ENCODE measurements at places on chromosomes 12 and 14.

DNA sequence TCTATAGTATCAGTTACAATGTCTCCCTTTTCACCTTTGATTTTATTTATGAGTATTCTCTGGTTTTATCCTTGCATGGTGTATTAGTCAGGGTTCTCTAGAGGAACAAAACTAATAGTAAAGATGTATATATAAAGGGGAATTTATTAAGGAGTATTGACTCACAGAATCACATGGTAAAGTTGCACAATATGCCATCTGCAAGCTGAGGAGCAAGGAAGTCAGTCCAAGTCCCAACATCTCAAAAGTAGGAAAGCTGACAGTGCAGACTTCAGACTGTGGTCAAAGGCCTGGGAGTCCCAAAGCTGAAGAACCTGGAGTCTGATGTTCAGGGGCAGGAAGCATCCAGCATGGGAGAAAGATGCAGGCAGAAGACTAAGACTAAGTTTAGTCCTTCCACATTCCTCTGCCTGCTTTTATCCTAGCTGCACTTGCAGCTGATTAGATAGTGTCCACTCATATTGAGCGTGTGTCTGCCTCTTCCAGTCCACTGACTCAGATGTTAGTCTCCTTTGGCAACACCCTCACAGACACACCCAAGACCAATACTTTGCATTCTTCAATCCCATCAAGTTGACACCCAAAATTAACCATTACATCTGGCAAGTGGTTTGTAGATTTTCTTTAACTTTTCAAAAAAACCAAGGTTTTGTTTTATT is 308.0 kb upstream of the LMO3 start:
- DNase-seq: no peak

- no peak for DNase-seq
Observed at GRCh38 chr12:10701131-10701681, 21.9 kb downstream of the YBX3 start.

GRCh38 chr14:104888489-104889374 is 23.7 kb downstream of the CEP170B start:
- DNase-seq: no peak

DNA sequence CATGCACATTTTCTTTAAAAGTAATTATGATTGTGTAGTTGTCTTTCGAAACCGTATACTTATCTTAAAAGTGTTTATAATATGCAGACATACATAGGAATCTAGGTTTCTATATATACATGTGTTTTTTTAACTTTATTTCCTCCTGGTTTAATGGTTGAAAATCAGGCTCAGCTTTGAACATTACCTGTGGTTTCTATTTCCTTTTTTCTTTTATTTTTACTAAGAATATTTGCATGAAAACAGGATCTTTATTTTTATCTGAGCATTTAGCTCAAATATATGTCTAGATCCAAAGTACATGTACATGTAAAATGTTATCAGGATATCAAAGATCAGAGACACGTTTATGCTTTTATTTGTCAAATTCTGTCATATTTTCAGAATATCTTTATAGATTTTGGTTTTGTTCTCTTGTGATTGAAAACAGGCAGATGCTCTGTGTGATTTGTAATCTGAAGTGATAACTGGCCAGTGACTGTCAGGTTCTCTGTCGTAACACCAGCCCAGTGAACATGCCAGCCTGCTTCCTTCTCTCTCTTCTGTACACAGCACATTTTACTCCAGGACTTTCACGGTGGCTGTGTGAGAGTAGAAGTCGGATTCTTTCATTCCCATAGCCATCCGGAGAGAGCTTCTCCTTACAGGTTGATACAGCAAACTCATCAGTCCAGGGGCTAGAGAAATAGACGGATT is 13.7 kb downstream of the TCTN1 start:
- no peak for DNase-seq

- DNase-seq: no peak
Observed at GRCh38 chr14:50594577-50595316, 34.8 kb downstream of the ATL1 start.

- no peak for DNase-seq
Observed at GRCh38 chr14:95327558-95328374, 8.1 kb upstream of the CLMN start.

DNA sequence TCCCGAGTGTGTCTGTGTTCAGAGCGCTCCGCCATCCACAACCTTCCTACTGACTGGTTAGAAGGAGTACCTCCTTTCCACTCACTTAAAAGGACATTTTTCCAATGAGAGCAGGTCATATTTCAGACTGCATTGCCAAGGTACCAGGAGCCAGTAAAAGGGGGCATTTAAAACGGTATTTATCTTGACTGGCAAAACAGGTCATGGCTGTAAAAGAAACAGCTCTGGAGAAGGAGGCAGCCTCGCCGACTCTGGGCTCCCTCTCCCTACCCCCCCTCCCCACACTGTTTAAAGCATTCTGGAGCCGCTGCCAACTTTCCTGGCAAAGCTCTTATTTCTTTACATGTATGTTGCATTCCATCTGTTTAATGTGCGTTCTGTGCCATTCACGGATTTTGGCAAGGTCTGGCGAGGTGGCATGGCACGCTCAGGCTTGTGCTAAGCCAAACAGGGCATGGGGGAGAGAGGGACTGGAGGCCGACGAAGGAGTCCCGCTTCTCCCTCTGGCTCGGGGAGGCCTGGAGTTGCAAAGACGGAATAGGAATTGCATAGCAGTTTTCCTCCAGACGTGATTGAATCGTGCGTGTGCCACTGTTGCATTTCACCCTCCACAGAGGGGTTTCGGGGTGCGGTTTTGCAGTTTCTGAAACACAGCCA is 41.2 kb upstream of the MED13L start:
- DNase-seq: peak; percentile 18

DNA sequence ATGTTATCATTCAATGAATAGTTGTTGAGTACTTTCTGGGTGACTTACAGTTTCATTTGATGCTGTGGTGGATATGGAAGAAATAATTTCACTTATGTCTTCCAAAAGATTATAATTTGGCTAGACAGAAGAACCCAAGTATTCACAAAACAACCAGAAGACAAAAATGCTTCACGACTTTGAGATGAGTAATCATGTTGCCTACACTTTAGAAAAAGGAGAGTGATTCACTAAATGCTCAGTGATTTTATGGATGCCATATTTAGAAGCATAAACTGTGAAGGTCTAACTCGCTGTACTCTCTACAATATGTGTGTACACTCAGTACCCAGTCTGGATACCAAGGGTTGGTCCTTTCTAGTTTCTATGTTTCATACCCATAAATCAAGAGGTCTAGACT is 101.3 kb upstream of the E2F7 start:
- no peak for DNase-seq

DNA sequence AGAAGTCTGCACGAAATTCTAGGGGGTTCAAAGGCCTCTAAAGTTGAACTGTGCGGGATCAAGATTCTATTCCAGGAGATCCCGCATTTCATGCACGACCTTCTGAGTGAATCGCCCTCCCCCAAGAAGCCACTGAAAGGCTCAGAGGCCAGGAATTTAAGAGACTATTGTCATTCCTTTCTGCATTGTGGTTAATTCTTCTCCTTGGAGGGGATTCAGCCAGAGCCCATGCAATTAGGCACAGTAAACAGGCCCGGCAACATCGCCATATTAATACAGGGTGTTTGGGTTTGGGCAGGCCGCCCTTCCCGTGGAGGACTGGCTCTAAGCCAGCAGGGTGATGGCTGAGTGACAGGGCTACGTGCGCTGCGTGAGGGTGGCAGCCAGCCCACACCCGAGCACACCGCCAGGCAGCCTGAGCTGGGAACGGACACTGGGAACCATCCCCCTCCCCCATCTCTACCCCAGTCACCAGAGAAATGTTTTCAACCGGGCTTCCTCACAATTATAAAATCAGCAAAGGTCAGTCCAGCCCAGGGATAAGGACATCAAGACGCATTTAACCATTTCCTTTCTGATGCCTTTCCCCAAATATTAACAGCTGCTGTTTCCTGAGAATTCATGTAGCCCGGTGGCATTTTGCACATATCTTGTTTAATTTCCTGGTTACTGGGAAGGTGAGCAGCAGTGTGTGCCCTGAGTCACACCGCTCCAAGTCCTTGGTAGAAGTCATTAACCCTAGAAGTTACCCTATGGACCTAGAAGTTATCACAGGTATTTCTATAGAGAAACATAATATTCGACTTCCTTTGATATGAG is 12.5 kb downstream of the EGLN3 start:
- DNase-seq: peak; percentile 12

DNA sequence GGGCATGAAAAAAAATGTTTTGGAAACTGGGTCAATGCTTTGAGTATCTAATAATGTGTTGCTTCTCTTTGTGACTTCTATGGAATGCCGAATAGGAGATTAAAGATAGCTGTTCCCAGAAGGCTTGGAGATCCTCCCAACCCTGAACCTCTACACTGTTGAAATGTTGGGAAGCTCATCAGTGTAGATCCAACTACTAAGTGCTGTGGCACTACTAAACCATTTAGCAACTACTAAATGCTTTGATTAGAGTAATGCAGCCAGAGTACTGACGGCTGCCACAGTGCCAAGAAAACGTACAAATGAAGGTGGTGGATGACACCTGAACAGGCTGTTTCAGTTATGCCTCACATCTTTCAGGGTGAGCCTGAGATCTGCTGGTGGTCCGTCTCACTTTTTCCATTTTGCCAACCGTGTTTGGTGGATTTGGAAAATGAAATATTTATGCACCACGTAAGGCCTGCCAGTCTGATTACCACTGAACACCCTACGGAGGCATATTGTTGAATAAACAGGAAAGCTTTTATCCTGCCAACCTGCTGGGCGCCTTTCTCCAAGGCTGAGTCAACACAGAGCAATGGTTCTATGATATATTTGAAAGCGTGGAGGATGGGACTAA is 938.0 kb upstream of the FLRT2 start:
- DNase-seq: no peak

- peak; percentile 82 for DNase-seq
Observed at GRCh38 chr14:80930836-80931389, 10.6 kb downstream of the CEP128 start.

DNA sequence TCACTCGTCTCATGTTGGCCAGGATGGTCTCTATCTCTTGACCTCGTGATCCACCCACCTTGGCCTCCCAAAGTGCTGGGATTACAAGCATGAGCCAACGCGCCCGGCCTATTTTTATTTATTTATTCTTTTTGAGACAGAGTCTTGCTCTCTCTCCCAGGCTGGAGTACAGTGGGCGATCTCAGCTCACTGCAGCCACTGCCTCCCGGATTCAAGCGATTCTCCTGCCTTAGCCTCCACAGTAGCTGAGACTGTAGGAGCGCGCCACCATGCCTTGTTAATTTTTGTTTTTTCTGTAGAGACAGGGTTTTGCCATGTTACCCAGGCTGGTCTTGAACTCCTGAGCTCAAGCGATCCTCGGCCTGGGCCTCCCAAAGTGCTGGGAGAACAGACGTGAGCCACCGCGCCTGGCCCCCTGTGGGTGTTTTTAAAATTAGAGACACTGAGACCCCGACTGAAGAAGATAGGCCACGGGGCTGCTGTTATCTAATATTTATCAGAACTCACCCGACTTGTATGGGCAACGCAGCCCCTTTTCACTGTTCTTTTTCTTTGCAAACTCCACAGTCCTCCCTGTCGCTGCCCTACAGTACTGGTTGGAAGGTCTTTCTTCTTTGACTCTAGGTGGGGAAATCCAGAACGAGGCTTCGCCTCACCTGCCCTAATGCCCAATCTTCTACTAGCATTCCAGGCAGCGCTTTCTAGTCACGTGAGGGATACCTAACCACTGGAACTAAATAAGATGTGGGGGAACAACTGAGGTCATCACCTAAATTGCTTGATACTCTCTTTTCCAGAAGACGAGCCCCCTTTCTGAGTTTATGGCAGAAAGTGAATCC is 1.4 kb upstream of the GABARAPL1 start:
- DNase-seq: no peak

- no peak for DNase-seq
Observed at GRCh38 chr12:67609226-67609870, 39.2 kb upstream of the DYRK2 start.

DNA sequence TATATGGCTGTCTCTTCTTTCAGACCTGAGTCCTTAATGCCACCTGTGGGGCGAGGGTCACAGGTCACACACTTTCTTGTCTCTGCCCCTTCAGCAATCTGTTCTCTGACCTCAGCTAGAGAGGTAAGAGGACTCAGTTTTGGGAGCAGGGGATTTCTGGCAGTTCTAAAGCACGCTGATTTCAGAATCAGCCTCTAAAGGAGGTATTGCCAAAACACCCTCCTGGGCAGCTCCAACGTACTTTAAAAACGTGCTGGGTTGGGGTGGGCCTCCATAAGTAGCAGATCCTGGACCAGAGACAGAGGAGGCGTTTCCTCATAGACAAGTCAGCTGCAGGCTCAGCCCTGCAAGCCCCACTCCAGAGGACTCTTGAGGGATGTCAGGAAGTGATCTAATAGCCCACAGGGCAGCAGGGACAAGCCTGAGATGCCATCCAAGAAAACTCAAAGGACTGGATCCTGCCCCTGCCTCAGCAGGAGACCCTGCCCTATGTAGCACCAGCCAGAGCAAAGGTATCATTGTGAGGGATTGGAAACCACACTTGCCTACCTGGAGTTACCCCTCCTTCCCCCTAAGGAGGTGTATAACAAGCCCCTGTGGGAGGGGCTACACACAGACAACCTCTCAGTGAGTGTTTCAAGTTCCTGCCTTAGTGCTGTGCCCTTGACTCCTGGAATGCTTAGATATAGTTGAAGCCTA is 8.5 kb downstream of the CTDSP2 start:
- DNase-seq: no peak

DNA sequence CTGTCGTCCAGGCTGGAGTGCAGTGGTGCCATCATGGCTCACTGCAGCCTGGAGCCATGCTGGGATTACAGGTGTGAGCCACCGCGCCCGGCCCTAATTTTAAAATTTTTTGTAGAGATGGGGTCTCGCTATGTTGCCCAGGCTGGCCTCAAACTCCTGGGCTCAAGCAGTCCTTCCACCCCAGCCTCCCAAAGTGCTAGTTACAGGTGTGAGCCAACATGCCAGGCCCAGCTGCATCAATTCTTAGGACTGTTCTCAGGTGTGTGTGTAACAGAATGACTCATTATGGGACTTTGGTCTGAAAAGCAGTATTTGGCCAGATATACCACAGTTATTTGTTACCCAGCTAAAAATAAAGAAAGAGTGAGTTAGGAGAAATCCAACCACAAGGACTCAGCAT is 17.4 kb downstream of the LETMD1 start:
- no peak for DNase-seq

DNA sequence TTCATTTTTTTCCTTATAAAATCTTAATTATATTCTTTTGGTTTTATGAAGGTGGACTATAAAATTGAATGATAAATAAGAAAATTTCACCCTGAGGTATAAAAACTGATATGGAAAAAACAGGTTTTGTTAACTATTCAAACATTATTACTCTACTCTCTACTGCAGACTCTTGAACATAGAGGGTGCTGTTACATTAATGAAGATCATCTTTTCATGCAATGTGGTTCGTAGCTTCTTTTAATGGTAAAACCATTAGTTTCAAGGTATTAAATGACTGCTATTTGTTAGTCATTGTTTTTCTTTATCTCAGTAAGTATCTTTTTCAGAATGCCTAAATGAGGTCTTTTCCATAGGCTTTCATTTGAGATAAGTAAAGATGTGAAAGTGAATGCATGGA is 510.4 kb downstream of the SLC16A7 start:
- DNase-seq: no peak
